Stimulated activated CD4-positive, alpha-beta T cell treated with anti-CD3 and anti-CD28 coated beads, Interleukin-12 subunit alpha, Interleukin-12 subunit beta, amount 100 ng/mL, for 24 hours (primary cell): ENCODE measurements at places on chromosomes 2 and 18.

DNA sequence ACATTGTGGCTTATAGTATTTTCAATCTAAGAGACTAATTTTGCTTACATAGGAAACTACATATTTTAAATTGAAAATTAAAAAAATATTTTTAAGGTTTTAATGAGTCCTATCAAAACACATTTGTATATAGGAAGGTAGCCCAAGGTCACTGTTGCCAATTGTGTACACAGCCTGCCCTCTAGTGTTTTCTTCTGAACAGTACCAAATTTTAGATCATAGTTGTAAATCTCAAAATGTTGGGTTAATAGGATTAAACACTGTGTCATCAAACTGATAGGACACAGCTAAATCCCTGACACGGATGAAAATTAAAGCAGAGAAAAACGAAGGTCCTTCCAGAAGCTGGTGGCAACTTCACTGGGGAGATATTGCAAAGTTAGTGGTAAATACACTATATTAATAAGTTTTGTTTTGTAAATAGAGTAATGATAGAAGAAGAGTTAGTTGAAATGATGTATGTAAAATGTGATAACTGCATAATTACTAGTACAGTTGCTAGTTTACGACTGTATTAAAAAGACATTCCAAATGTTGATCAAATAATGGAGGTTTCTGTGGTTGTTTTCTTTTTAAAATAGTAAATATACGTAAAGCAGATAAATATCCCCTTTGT lies 19.7 kb downstream of the CLUL1 start:
- DNase-seq = no peak

GRCh38 chr18:44458777-44459176 lies 221.9 kb upstream of the SETBP1 start:
- DNase-seq = no peak

DNA sequence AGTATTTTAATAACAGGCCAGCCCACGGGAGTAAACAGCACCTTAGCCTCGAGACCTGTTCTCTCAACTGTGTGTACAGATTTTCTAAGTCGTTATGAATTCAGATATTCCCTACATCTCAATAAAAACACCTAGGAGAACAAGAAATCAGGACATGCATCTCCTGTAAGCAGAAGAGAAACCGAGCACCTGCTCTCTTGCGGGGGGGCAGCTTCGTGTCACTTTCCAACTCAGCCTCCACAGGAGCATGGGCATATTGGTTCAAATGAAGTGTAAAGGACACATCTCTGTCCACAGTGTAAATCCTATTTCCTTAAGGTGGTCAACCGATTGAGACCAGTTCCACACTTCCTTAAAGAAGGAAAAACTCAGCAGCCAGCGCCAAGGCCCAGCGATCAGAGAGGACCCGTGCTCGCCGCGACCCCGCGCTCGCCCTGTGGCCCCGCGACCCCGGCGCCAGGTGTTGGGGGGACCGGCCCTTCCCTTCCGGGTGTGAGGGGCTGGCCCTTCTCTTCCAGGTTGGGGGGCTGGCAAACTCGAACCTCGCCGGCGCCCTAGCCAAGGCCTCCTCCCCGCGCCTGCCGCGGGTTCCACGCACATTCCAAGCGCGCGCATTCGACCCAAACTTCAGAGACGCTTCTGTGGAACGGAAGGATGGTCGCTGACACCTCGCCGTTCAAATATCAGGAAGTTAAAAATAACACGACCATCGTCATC lies 652 bp downstream of the SH3YL1 start:
- no peak for DNase-seq

DNA sequence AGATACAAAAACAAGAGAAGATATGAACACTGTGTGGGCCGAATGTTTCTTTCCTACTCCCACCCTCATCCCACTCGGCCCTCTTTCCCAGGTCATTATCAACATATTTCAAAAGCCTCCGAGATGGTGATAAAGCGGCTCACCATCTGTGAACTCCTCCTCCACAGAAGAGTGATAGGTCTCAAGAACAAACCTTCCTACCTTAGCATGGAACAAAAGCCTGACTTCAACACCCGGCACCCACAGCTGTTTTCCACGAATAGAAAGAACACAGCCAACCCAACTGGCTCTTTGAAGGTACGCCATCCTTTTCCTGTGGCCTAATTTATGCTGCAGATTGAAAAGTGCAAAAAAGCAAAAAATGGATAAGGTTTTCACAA lies 28.8 kb downstream of the BCL2 start:
- DNase-seq = no peak

DNA sequence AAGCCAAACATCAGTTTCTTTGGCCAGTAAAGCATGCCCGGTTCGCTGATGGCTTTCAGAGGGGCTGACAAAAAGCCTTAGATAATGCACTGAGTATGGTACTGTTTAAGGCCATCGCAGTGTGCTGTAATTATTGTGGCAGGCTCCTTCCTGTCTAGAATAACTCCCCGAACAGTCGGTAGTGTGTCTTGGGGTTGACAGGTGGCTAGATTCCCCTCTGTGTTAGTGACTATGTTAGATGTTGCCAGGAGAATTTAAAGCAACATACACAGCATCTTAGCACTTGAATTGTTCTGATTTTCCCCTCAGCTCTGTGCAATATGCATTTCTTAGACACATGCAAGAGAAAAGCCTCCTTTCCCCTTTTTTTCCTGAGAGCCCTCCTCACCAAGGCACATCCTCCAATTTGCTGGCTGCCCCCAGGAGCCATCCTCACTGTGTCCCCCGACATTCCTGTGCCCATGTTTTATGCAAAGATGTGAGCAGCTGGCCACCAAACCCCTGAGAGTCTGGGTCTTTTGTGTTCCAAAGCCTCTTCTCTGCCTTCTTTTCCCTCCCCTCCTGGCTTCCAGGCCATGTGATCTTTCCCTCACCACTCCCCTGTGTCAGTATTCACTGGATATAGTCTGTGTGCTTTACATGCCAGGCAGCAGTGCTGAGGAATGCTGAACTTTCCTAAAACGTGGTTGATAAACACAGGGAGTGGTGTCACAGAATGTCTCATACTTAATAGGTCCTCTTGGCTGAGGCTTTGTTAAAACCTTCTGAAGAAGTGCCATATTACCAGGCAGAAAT lies 331.5 kb downstream of the HRH4 start:
- DNase-seq = no peak

DNA sequence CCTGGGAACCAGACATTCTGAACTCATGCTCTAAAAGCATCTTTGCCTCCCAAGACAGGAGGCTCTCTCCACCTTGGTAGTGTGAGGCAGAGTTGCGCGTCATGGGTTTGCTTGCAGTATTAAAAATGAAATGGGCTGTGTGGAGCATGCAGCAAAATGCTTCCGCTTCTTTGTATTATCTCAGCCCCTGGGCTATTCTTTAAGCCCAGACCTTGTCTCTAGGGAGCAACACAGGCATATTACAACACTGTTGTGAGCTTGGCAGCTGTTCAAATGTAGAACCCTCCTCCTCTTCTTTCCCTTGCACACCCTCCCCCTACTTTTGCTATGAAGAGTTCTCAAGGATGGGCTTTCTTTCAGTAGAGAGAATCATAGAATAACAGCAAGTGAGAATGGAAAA lies 185.1 kb upstream of the LHCGR start:
- no peak for DNase-seq

DNA sequence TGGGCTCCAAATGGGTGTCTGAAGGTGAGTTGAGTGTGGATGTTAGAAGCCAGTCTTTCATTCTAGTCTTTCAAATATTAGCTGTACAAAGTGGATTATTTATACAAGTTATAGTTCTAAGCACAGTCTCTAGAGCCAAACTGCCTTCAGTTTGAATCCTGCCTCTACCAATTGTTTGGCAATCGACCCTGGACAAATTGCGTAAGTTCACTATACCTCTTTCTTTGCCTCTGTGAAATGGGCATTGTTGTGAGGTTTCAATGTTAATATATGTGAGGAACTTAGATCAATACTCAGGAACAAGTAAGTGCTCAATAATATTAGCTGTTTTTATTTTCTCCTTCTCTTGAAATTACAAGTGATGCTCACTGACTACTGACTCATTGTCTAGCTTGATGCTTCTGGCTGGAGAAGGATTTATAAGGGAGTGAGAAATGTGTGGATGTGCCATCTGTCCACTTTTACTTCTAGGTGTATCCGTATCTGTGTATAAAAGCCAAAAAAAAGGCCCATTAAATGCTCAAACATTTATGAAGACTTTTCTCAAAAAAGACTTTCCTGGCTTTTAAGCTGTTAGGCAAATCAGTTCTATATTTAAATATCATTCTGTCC lies 48.1 kb upstream of the RAPH1 start:
- no peak for DNase-seq

GRCh38 chr2:74025971-74026612 lies 41.4 kb downstream of the TET3 start:
- no peak for DNase-seq

GRCh38 chr2:3517948-3518495 lies 1.3 kb downstream of the ADI1 start:
- DNase-seq = no peak

GRCh38 chr2:176106581-176107539 lies at the start of gene HOXD11:
HOXD11 (plus strand) TSS chr2:176107280; CDS start chr2:176107356, 76 bp downstream.
- DNase-seq = no peak

DNA sequence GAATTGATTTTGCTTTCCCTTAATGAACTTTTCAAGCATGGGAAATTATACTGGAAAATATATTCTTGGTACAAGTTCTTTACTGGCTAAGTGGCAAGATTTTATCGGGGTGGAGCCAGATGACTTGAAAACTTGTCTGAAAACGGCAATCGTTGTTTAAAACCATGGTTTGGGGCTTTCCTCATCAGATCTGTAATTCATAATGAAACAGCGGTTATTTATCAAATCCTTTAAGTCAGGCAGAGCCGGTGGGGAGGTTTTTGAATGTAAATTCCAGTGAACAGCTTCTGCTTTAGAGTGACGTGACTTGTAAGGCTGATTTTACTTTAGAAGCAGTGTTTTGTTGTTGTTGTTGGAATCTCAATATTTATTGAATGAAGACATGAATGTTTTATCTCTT lies 2.6 kb downstream of the SEC11C start:
- DNase-seq = no peak

DNA sequence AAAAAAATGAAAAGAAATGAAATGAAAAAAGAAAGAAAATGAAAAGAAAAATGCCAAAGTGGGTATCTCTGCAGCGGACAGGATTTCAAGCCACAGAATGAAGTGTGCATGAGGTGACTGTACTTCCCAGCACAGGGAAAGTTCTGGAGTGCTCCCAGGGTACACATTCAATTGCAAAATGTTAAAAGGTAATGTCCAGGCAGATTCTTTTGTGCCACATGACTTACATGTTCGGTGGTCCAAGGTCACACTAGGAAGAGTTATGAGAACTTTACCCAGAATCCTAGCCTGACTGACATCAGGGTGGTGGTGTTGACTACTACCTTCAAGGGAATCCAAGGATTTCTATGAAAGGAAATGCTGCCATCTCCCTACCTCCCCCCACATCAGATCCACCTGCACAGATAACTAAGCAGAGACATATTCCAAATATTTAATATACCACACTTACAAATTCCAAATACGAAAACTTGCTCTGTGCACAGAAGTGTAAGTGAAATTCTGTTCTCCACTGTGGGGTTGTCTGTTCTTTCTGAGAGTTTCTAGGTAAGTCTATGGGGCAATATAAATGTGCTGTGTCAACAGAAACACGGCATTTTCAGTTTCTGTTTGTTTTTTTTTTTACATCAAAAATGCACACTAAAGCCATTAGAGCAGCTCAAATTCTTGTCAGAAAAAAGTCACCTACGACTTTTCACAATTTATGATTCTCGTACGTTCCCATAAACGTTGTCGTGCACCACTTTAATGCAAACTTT lies 56.6 kb downstream of the CABYR start:
- no peak for DNase-seq

DNA sequence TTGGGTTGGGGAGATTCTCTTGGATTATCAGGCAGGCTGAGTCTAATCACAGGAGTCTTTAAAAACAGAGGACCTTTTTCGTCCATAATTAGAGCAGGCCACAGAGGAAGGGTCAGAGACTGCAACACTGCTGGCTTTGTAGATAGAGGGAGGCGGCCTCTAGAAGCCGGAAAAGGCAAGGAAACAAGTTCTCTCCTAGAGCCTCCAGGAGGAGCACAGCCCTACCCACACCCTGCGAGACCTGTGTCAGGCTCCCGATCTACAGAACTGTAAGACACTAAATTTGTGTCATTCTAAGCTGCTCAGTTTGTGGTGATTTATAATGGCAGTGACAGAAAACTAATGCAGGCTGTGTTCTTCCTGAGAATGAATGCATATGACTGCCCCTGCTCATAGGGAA lies 15.3 kb downstream of the ID2 start:
- DNase-seq = no peak

- DNase-seq = peak; percentile 23
Measured at GRCh38 chr2:85243101-85244072, 84.4 kb downstream of the TGOLN2 start.

DNA sequence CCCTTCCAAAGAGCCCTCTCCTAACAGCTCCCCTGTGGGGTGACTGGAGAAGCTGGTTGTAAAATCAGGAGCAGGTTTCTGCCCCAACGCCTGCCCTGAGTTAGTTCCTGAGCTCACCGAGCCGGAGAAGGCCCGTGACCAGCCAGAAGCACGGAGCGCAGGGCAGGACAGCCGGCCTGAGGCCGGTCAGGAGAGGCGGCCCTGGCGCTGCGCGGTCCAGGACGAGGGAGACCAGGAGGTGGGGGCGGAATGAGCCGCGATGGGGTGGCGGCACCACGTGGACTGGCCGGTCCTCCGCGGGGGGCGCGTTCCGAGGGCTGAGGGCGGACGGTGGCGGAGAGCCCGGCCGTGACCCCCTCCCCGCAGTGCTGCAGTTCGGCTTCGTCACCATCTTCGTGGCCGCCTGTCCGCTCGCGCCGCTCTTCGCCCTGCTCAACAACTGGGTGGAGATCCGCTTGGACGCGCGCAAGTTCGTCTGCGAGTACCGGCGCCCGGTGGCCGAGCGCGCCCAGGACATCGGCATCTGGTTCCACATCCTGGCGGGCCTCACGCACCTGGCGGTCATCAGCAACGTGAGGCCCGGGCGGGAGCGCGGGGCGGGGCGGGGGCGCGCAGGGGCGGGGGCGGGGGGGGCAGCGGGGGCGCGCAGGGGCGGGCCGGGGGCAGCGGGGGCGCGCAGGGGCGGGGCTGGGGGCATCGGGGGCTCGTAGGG lies 29.0 kb downstream of the ANO7 start:
- DNase-seq = no peak

DNA sequence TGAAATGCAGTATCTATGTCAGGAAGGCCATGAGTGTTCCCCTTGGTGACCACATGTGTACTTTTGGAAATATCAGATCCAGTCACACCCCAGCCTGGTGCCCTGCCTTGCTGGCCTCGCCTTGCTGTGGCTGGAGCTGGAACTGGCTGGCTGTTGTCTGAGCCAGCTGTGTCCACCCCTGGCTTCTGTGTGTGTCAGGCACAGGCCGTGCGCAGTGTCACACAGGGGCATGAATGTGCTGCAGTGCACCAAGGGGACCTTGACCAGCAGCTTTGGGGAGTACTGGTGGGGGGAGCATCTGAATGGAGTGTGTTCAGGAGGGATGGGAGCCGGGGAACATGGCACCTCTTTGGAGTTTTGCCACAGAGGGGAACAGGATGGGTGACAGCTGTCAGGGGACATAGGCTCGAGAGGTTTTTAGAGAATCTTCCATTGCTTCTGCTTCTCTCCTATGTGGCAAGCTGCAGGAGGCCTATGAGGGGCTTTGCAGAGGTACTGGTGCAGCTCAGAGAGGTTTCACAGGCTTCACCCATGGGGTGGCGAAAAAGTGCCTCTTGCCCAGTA lies 44.7 kb upstream of the FAHD2A start:
- no peak for DNase-seq
